Glutamatergic neuron (in vitro differentiated cells): ENCODE measurements at places on chromosomes 11 and 22. TPM values are rescaled to one million over a fixed set of nuclear protein-coding genes. Genes with fewer than 3 reads are reported as not detected.
A peak's percentile ranks its signal among the peaks of the same experiment; 100 is the strongest.

The C11orf87 gene
- 0.27 TPM for total RNA-seq

The ALG9 gene
- total RNA-seq, result 69.4 TPM

The FXYD6 gene
- total RNA-seq, result 57.1 TPM

The RASSF10 gene
- not detected for total RNA-seq

The USP2 gene
- 2.6 TPM for total RNA-seq

GRCh38 chr22:49689255-49689770, 138.4 kb downstream of the BRD1 start:
- peaks cover 20% of the 10 kb centered on the region for H3K36me3 ChIP-seq
- H3K4me3 ChIP-seq, result no peak overlapping the region
- H3K27me3 ChIP-seq, result peaks cover 10% of the 10 kb centered on the region
- H3K4me1 ChIP-seq, result no peaks in the 10 kb centered on the region
- H3K27ac ChIP-seq, result no peak overlapping the region

DNA sequence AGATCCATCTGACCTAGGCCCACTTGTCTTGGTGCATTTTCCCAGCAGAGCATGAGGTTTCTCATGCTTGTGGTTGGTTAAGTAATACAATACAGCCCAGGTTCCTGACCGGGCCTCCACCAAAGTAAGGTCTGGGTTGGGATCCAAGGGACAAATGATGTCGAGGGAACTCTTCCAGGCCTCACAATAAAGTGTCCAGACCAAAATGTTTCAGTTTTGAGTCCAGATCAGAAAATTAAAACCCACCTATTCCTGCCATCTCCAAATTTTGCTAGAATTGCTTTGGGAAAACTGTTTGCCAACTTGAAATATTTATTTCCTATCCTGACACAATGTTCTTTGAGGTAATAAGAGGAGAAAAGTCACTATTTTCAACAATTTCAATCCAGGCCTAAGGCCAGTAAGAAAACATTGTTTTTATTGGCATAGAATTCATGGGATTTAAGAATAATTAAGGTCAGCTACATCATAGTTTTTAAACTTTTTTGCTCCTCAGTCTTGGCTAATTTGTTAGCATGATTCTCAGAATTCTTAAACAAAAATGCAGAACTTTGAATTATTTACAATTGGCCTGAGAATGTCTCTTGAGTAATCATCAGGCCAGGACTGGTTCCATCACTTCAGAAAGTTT, 51.4 kb downstream of the ME3 start:
- no peaks in the 10 kb centered on the region for H3K36me3 ChIP-seq
- H3K4me1 ChIP-seq, result no peaks in the 10 kb centered on the region
- H3K27ac ChIP-seq, result no peak overlapping the region
- DNase-seq, result no peak
- H3K4me3 ChIP-seq, result no peak overlapping the region

DNA sequence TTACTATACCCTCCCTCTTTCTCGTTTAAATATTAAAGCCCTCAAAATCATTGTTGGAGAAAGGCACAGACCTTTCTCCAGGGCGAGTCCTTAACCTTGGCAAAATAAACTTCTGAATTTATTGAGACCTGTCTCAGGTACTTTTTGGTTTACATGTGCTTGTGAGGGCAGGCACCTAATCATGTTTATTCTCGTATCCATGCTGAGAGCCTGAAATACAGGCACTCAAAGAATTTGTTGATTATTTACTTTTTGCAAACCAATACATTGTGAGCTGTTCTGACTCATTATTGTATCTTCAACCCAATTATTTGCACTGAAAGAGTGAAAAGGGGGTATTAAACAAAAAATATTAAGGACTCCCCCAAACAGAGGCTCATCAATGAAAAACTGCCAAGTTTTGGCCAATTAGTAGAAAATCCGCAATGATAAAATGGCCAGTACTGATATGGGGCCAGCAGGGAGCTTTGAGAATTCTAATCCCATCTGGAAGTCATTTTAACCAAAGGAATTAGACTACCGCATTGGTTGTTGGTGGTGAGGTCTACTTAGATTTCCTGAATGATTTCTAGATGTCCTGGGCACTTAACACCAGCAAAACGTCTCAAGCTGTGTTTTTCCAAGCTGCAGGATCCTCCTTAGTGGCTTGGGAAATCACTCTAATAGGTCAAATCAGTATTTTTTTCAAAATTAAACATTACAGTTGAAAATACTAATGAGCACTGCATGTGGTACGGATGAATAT, 157.3 kb downstream of the SWAP70 start:
- no peak overlapping the region for H3K27ac ChIP-seq
- H3K36me3 ChIP-seq, result no peaks in the 10 kb centered on the region
- no peaks in the 10 kb centered on the region for H3K4me1 ChIP-seq
- H3K27me3 ChIP-seq, result no peaks in the 10 kb centered on the region
- no peak overlapping the region for H3K4me3 ChIP-seq
- no peak for DNase-seq

GRCh38 chr11:129323896-129324502, 51.6 kb upstream of the BARX2 start:
- peaks cover 44% of the 10 kb centered on the region for H3K4me1 ChIP-seq
- peak overlapping the region; percentile 87 for H3K27ac ChIP-seq
- peak; percentile 64 for DNase-seq
- peak overlapping the region; percentile 70 for H3K4me3 ChIP-seq
- H3K36me3 ChIP-seq, result no peaks in the 10 kb centered on the region
- H3K27me3 ChIP-seq, result peaks cover 10% of the 10 kb centered on the region

GRCh38 chr11:15095736-15096228, 18.9 kb upstream of the INSC start:
- H3K4me3 ChIP-seq, result no peak overlapping the region
- H3K4me1 ChIP-seq, result no peaks in the 10 kb centered on the region
- peaks cover 5% of the 10 kb centered on the region for H3K27me3 ChIP-seq
- H3K27ac ChIP-seq, result no peak overlapping the region
- H3K36me3 ChIP-seq, result no peaks in the 10 kb centered on the region
- no peak for DNase-seq

DNA sequence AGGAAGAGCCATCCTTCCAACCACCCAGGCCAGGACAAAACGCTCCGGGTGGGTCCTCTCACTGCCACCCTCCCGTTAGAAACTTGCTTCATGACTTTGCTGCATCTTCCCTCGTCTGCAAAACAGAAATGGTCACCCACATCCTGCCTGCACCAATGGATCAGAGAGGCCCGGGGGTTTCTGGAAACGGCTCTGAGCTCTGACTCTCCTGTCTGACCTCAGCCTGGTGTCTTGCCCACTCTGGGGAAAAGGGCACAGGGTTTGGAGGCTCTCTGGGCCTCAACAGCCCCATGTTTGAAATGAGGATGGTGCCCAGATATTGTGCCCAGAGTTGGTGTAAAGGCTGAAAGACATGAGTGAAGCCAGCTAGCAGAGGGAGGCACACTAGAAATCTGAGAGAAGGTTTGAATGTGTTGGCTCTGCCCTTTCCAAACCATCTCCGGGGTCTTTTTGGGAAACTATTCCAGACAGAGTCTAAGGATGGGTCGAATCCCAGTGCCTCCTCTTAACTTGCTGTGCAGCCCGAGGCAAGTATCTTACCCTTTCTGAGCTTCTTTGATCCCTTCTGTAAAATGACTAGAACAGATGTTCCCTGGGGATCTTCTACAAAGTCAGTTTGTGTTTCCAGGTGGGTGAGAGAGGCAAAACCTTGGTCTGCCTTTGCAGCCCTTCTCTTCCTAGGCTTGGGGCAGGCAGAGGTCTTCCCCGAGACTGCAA, 2.1 kb downstream of the CRYBB3 start:
- no peak overlapping the region for H3K4me3 ChIP-seq
- no peaks in the 10 kb centered on the region for H3K4me1 ChIP-seq
- H3K27ac ChIP-seq, result no peak overlapping the region

GRCh38 chr11:71204294-71204693, 48.1 kb downstream of the SHANK2 start:
- peaks cover 2% of the 10 kb centered on the region for H3K27me3 ChIP-seq
- H3K4me1 ChIP-seq, result peaks cover 5% of the 10 kb centered on the region
- H3K36me3 ChIP-seq, result peaks cover 6% of the 10 kb centered on the region
- H3K27ac ChIP-seq, result no peak overlapping the region
